Islet precursor cell (in vitro differentiated cells): ENCODE measurements at places on chromosomes 7 and 10.
A peak's percentile ranks its signal among the peaks of the same experiment; 100 is the strongest.

DNA sequence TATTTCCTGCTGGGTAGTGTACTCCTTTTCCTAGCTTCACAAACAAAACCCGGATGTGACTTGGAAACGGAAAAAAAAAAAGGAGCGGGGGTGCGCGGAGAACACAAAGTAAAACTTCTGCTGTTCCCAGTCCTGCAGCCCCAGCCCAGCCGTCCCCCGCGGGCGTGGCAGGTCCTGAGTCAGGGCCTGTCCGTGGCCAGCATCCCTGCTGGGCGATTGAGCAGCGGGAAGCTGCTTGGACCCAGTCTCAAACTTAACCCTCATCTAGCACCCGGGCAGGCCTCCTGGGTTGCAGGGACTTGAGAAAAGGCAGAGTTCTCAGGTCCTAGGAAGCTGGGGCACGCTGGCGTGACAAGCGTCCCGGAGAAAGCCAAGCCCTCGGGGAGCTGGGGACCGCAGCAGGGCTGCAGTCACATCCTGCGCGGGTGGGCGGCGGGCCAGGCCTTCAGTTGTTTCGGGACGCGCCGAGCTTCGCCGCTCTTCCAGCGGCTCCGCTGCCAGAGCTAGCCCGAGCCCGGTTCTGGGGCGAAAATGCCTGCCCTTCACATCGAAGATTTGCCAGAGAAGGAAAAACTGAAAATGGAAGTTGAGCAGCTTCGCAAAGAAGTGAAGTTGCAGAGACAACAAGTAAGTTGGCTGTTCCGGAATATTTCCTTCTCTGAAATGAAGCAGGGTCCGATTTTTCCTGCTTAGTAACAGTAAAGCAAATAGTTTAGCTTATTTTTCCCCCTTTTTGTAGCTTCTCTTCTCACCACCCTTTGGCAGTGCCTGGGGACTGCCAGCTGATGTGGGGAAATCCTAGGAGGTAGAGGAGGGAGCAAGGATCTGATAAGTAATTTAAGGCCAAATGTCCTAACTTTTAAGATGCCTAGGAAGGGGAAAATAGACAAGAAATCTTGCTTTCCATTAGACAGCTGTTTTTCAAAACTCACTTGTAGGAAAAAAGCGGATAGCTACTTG lies at the start of gene GNG11:
Gene GNG11 (plus strand): TSS at position 129 of the 960 bp plus-strand sequence. CDS start 403 bp downstream, at position 532.
- DNase-seq = peak; percentile 81

DNA sequence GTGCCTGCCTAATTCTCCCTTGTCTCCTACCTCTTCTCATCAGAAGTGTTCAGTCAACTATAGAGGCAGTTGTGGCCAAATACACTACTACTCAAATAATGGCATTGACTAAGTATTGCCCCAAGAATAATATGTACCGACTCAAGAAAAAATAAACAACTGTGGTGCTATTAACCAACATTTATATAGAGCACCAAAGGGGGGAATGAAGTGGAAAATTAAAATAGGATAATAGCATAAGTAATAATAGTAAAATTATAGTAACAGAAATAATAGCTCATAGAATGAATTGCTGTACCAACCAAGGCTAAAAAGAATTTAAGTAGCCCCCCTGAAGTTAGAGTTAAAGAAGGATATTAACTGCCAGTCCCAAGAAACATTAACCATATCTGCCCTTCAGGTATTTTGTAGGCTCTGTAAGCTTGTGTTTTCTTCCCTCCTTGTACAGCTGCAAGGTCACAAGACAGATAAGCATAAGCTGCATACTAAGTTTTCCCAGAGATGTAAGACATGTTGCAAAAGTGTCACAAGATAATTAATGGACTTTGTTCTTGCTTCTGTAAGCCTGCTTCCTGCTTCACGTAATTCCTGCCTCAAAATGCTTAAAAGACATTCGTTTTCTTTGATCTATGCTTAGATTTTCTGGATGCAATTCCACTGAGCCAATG lies 10.9 kb upstream of the CYREN start:
- no peak for DNase-seq

DNA sequence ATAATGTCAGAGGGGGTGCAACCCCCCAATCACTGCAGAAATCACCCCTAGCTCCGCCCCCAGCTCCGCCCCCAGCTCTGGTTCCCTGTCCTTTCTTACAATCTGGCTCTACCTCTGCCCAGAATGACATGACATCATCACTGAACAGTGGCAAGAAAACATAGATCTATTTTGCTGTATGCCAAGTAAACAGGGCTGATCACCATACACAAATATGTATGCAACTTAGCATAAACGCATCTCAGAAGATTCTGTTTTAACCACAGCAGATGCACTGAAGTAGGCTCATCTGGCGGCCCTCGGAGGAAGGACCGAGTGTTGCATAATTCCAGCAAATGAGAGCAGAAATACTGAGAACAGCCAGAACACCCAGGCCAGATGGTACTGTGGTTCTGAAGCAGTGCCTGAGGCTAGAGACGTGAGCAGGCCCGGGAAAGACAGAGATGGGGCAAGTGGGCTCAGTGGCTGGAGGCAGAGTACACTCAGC lies 293.3 kb upstream of the KLF14 start:
- DNase-seq = peak; percentile 82

DNA sequence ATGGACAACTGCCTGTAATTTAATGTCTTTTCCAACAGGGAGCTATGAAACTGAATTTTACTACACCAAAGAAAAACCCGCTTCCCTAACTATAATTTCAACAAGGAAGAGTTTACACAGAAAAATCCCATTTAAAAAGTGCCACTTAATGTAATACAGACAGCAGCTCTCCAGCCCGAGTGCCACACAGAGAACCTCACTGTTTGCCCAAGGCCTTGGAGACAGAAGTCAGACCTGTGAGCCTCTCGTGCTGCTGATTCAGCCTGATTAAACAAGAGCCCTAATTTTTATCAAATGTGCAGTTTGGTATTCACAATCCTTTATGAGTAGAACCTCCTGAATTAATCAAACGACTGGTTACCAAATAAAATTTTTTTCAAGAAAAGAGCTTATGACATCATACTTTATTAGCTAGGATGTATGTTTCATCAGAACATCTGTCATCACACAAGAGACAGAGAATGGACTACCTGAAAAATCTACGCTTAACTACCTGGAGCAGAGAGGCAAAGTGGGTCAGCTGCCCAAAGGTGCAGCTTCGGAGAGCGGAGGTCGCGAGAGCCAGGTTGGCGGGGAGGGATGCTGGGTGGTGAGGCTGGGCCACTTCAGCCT lies 543.6 kb downstream of the SDK1 start:
- no peak for DNase-seq

GRCh38 chr7:74181821-74182220 lies 7.7 kb downstream of the EIF4H start:
- DNase-seq = no peak

DNA sequence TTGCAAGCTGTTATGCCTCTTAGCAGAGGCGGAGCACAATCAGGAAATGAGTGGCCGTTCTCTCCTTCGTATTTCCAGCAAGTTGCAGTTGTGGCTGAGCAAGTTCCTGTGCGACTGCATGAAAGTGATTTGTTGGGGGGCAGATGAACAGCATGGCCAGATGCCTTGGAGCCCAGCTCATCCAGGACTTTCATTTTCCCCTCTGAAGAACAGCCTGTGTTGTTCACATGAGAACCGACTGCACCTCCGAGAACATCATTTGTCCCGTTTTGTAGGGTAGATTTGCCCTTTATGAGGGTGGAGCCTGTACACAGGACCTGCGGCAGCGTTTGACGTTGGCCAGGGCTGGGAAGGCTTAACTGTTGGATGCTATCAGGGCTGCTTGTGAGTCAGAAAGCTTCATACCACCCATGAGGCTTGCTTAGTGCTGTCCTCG lies 4.4 kb downstream of the BAG3 start:
- DNase-seq = peak; percentile 89

- DNase-seq = no peak
These were observed 186.9 kb downstream of the PRPF18 start for GRCh38 chr10:13773496-13774170.

- DNase-seq = peak; percentile 70
These were observed 41.4 kb downstream of the COL1A2 start for GRCh38 chr7:94436018-94436604.

DNA sequence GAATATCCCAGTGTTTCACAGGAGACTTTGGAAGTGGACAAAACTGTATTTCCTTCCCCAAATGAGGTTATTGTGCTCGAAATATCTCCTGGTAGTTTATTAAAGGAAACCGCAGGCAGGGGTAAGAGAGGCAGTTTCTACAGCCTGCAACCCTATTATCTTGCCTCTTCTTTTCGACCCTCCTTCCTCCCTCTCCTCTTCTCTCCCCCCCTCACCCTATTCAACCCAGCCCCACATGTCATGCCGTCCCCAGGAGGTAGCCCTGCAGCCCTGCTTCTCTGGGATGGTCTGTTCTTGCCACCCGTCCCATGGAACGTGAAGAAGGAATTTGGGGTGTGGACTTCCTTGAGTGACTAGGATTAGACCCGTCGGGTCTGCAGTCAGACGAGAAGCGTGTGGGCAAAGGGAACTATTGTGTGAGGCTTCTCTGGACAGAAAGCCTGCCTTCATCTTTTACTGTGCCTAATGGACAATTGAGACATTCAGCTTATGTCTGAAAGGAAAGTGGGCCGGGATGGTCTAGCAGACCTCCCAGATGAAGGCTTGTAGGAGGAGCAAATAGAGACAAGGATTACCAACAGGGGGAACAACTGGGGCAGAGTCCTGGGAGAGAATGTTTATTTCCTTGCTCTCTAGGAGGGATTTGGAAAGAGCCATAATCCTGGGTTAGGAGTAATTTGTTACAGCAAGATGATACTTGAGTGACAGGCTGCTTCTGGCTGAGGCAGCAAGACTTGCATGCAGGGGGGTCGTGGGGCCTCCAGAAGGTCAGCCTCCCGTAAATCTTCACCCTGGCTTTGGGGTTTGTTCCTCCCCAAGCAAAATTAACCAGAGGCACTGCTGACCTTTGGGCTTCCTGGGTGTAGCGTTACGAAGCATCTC lies 77.8 kb downstream of the TCF7L2 start:
- DNase-seq = peak; percentile 98

DNA sequence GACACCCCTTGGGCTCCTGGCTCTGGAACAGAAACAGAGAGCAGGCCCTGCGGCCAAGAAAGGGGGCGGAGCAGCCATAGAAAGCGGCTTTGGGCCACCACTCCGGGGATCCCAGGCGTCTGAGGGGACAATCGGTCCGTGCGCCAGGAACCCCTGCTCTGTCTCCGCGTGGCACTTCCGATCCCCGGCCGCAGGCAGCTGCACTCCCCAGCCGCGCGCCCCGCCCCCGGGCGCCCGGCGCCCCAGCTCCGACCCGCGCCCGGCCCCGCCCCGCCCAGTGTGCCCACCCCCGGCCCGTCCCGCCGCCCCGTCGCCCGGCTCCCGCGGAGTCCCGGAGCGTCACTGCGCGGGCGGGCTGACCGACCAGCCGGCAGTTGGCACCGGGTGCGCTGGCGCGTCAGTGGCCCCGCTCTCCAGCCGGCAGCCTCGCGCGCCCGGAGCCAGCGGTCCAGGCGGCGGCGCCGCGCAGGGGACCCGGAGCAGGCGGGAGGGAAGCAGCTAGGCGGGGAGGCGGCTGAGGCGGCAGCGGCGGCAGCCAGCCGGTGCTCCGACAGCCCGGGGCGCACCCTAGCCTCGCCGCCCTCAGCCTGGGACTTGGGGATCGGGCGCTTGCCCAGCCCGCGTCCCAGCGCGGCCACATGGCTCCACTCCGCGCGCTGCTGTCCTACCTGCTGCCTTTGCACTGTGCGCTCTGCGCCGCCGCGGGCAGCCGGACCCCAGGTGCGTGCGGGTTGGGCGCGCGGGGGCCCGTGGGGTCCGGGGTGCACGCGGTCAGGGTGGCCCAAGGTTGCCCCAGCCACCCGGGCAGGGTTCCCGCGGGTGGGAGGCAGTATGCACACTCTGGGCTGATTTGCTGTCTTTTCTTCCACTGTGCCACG lies at the start of gene ADAMTS14:
Gene ADAMTS14 (plus strand): TSS at position 342 of the 878 bp plus-strand sequence. CDS start 297 bp downstream, at position 639.
- peak; percentile 72 for DNase-seq
